Activated T-cell treated with anti-CD3 and anti-CD28 coated beads, Interleukin-2, amount 50 U/mL, for 4 hours (primary cell): ENCODE measurements at places on chromosomes 13 and 19.

- no peak for DNase-seq
Observed at GRCh38 chr19:11506101-11506555, 489 bp upstream of the ZNF653 start.

DNA sequence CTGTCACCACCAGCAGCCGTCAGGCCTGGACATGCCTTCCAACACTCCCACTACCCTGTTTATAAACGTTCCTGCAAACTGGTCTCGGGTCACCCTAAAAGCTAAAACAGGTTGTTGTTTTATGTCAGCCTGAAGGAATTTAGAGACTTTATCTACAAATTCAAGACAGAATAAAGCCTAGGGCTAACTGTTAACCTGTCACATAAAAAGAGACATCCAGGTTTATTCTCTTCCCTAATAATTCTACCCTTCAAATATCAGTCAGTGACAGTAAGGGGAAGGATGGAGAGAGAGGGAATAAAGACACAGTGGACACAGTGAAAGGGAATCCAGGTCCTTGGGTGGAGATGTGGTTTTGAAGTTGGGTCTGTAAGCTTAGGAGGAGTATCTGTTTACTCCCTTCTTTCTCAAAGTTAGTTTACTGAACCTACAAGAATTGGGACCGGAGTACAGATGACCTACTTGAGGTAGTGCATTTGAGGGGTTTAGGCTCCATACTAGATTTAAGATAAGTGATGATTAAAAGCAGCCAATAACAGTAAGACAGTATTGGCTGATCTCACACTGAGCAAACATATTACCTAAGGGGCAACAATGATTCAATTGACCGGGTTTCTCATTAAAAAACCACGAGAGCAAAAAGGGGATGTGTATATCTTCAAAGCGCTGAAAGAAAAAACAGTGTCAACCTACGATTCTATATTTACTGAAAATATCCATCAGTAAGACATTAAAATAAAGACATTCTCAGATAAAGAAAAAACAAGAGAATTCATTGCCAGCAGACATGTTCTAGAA, 142.7 kb downstream of the USP12 start:
- DNase-seq = no peak

- no peak for DNase-seq
Observed at GRCh38 chr13:34207334-34207733, 389.4 kb downstream of the RFC3 start.

DNA sequence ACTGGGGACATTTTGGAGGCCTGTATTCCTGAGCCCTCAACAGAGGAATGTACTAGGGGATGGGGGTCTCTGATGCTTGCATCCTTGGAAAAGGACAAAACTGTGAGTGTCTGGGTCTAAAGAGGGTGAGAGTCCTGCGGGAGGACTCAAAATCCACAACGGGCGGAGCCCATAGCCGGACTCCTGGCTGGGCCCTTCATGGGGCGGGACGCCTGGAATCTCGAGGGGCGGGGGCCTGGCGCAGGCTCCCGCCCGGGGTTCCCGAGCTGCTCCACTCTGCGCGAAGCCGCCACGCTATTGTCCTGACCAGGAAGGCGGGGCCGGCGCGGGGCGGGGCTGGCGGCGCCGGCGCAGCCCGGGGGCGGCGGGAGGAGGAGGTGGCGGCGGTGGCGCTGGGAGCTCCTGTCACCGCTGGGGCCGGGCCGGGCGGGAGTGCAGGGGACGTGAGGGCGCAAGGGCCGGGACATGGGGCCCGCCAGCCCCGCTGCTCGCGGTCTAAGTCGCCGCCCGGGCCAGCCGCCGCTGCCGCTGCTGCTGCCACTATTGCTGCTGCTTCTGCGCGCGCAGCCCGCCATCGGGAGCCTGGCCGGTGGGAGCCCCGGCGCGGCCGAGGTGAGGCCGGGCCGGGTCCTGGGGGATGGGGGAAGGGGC, at the start of gene APLP1:
Gene APLP1 (plus strand): TSS at position 403 of the 651 bp plus-strand sequence. CDS start 63 bp downstream, at position 466.
- DNase-seq = peak; percentile 69

GRCh38 chr19:16814526-16815100, 14.6 kb upstream of the SIN3B start:
- no peak for DNase-seq

DNA sequence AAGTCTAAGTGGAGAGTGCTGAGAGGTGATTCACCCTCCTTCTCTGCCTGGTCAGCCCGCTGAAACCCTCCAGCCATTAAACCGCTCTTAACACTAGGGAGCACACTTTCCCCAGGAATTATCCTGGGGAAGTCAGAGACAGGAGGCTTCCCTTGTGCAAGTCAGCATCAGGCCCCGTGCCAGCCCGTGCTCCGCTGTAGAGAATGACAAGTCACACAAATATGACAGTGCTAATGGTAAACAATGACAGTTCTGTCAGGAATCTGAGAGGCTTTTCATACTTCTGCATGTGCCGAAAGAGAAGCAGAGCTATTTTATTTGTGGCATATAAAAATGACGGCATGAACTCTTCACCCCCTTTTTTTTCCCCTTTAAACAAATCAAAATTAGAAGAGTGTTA, 816.9 kb upstream of the SLC10A2 start:
- no peak for DNase-seq

- no peak for DNase-seq
Observed at GRCh38 chr19:34260771-34261173, 6.4 kb downstream of the GARRE1 start.

DNA sequence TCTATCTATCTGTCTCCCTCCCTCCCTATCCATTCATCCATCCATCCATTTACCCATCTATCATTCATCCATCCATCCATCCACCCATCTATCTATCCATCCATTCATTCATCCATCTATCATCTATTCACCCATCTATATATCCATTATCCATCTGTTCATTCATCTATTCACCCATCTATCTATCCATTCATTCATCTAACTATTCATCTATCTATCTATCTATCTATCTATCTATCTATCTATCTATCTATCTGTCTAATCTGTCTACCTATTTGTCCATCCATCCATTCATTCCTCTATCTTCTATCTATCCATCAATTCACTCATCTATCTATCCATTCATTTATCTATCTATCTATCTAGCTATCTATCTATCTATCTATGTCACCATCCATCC, 4.4 kb upstream of the CDK8 start:
- DNase-seq = no peak

GRCh38 chr19:54114340-54115108, 933 bp downstream of the TFPT start:
- DNase-seq = no peak

GRCh38 chr13:37446503-37446902, 152.1 kb downstream of the POSTN start:
- DNase-seq = no peak
